ENCODE measurements at places on chromosomes 2 and 18.

- no peak for DNase-seq
Measured at GRCh38 chr18:50594012-50594411, 34.1 kb downstream of the MAPK4 start.

- no peak for DNase-seq
Measured at GRCh38 chr2:158047156-158047611, 54.5 kb upstream of the UPP2 start.

DNA sequence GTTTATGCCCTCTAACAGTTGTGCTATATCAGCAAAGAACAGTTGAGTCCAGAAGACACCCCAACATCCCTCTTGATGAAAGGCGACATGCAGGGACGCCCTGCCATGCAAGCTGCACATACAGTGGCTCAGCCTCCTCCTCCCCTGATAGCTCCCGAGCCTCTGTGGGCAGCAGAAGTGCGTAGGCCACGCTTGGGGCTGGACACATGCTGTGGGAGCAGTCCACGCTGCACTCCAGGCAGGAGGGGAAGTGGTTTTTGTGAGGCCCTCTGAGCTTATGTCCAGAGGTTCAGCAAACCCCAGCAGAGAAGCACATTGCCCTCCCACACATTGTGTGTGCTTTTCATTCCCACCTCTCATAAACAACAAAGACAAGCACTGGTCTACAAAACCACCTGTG is 162.1 kb downstream of the SEPTIN10 start:
- DNase-seq: peak; percentile 31

GRCh38 chr2:74228772-74229171 is 30.4 kb downstream of the MTHFD2 start:
- no peak for DNase-seq

- DNase-seq: no peak
Measured at GRCh38 chr2:51953931-51954330, 922.0 kb upstream of the NRXN1 start.

DNA sequence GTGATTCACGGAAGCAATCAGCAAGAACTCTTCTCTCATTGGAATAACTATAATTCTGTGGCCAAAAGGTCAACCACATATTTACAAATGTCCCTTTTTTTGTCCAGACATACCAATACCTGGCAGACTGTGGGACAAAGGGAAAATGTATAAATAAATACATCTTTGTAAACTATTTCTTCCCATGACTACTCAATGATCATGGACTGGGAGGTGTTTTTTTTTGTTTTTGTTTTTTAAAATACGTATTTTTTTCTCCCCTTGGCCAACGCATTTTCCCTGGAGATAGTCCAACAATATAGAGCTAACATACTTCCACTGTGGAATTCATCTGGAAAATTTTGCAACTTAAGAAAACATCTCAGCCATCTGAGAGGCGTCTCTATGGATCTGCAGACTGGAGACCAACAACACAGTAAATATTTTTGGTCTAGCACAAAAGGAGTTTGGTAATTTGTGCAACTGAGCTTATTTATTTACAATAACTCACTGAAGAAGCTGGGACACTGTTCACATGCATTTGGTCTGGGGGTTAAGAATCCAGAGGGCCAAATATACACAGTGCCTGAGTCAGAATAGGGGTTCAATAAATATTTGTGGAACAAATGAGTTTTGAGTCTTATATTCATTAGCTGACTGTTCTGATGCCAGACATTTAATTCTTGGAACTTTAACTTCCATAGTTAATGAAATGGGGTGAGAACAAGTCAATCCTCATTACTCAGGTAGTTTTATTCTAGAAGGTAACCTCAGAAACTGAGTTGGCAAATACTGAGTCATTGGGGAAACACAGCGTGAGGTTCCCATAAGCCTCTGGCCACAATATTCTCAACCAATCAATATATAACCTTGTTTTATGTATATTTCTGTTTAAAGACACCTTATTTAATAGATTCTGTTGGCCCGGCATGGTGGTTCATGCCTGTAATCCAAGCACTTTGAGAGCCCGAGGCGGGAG is 36.2 kb downstream of the CCBE1 start:
- DNase-seq: no peak

GRCh38 chr2:101294861-101295260 is 13.6 kb downstream of the RNF149 start:
- DNase-seq: no peak

GRCh38 chr2:201156640-201157039 is 26.3 kb upstream of the CASP10 start:
- DNase-seq: no peak

DNA sequence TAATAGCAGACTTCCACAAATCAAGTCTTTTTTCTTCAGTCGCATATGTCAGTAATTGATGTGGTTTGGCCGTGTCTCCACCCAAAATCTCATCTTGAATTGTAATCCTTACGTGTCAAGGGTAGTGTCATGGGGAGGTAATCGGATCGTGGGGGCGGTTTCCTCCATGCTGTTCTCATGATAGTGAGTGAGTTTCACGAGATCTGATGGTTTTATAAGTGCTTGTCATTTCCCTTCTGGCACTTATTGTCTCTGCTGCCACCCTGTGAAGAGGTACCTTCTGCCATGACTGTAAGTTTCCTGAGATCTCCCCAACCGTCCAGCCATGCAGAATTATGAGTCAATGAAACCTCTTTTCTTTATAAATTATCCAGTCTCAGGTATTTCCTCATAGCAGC is 478.8 kb downstream of the PTPRM start:
- DNase-seq: no peak

DNA sequence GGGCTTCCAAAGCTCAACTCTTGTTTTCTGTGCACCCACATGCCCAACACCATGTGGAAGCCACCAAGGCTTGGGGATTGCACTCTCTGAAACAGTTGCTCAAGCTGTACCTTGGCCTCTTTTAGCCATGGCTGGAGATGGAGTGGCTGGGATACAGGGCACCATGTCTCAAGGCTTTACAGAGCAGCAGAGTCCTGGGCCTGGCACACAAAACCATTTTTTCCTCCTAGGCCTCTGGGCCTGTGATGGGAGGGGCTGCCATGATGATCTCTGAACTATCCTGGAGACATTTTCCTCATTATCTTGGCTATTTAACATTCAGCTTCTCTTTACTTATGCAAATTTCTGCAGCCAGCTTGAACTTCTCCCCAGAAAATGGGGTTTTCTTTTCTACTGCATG is 179.7 kb upstream of the LRP1B start:
- no peak for DNase-seq

DNA sequence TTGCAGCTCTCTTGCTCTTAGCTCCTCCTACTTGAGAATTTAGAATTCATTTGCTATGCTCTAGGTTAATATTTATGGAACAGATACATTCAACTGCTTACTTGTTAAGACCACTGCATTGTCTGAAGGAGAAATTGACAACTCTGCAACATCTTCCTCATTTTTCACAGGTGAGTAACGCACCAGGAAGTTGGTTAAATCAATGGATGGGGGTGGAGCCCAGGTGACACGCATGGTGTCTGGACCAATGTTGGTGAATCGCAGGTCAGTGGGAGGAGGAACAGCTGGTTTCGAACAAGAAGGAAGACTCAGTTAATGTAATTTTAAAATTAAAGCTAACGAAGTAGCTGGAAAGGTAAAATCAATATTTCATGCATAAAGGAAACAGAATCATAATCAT is 44.3 kb downstream of the FN1 start:
- no peak for DNase-seq

GRCh38 chr18:79542876-79543750 is 136.5 kb upstream of the CTDP1 start:
- DNase-seq: no peak

DNA sequence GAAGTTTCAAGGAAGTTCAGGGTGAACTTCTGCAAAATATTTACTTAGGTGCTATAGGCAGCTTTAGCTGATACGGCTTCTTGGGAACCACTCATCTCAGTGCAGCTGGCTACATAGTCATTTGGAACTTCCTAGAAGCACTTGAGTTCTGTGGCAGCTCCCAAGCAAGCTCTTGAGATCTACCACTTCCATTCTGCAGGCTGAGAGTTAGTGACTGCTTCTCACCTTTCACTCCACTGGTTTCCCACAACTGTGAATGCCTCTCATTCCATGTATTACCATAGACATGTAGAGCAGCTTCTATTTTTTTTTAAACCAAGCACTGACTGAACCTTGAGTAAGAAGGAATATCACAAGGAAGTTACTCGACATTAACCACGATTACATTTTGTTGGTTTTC is 994.1 kb upstream of the ACVR2A start:
- DNase-seq: no peak

- no peak for DNase-seq
Measured at GRCh38 chr2:99471654-99472599, 17.9 kb downstream of the REV1 start.

Data from C1 segment of cervical spinal cord (tissue), 14 donors.